ENCODE measurements at places on chromosomes 2 and 18. TPM values are rescaled to one million over a fixed set of nuclear protein-coding genes. Genes with fewer than 3 reads are reported as not detected.

The DLGAP1 gene
- 0.24 TPM for total RNA-seq

The SP110 gene
- 50.1 TPM for total RNA-seq

DNA sequence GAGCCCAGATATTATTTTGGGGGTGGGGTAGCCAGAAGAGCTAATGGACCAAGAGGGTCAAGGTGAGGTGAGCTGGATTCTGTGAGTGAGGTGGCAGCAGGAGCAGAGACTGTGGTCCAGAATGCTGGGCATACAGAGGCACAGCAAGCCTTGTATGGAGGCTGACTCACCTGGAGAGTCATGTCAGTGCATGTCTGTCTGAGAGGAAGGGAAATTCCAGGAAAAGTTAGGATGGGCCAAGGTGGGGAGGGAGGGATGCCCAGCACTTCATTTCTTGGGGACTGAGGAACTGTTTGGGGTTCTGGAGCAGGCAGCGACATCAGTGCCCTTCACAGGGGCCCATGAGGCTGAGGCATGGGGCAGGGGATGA is 21.1 kb downstream of the PER2 start:
- H3K27me3 ChIP-seq, result no peaks in the 10 kb centered on the region
- no peak overlapping the region for H3K27ac ChIP-seq
- peaks cover 35% of the 10 kb centered on the region for H3K36me3 ChIP-seq
- no peak overlapping the region for H3K4me3 ChIP-seq

DNA sequence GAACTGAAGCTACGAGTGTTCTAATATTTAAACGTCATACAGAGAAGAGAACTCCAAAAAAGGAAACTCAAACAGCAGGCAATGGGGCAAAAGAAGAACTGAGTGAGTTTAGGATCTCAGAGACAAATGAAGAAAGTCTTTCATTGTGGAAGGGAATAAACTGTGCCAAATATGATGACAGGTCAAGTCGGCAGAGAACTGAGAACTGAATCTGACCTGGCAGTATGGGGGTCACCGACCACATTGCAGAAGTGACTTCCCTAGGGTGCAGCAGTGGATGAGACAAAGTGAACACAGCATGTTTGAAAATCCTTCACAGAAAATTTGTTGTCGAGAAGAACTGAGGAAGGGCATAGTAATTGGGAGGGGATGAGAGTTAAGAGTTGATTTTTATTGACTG is 55.9 kb downstream of the TTC21B start:
- DNase-seq, result no peak
- H3K4me3 ChIP-seq, result no peak overlapping the region
- H3K27ac ChIP-seq, result no peak overlapping the region
- H3K4me1 ChIP-seq, result no peaks in the 10 kb centered on the region

GRCh38 chr2:7022492-7023385 is 105.5 kb downstream of the RNF144A start:
- H3K4me3 ChIP-seq, result no peak overlapping the region
- no peak for DNase-seq
- H3K27ac ChIP-seq, result peak overlapping the region; percentile 27
- peaks cover 16% of the 10 kb centered on the region for H3K36me3 ChIP-seq
- no peaks in the 10 kb centered on the region for H3K27me3 ChIP-seq

DNA sequence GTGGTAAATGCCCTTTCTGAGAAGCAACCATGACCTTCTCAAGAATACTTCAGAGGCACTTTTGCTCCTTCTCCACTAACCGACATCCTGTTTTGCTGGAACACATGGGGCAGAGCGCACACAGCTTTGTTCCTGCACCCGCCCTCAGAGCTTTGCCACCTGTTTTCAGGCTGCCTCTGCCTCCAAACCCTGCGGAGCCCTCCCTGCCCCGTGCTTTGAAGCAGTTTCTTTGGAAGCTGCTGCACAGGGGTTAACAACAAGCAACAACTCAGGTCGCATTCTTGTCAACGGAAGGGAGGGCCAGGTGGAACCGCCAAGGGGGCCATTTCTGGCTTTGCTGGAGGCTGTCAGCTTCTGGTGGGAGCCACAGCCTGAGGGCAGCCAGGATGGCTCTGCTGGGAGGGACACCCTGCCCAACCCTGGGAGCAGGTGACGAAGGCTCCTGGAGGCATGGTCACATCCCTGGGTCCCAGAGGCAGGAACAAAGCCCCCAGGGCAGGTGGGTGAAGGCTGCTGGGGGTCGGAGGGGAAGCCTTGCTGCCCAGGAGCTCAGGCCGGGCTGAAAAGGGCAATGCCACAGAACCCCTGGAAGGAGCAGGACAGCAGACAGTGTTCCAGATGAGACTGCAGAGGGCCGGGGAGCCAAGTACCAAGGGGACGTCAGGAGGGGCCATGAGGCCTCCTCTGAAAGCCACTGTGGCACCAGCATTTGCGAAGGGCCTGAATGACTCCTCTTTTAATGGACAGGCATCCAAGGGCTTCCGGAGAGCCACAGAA is 46.8 kb downstream of the MRPS5 start:
- no peaks in the 10 kb centered on the region for H3K36me3 ChIP-seq
- peak overlapping the region; percentile 100 for H3K27ac ChIP-seq
- peak overlapping the region; percentile 70 for H3K4me3 ChIP-seq
- peaks cover 81% of the 10 kb centered on the region for H3K4me1 ChIP-seq
- no peaks in the 10 kb centered on the region for H3K27me3 ChIP-seq

DNA sequence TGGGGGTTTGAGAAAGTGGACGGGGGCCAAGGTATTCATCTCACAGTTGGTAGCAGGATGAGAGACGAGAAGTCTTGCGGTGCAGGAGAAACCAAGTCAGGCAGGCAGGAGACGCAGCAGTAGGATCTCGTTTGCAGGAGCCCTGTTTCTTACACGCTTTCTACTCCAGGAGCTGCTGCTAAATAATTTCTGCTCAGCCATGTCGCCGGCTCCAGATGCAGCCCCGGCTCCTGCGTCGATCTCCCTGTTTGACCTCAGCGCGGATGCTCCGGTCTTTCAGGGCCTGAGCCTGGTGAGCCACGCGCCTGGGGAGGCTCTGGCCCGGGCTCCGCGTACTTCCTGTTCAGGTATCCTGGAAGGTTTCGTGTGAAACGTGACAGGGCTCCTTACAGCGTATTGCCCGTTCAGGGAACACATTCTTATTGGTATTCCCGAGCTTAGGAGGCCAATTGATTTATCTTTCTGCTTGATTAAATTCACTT is 494 bp downstream of the ANKZF1 start:
- H3K27ac ChIP-seq, result peak overlapping the region; percentile 96
- no peaks in the 10 kb centered on the region for H3K27me3 ChIP-seq

- H3K36me3 ChIP-seq, result no peaks in the 10 kb centered on the region
- no peaks in the 10 kb centered on the region for H3K27me3 ChIP-seq
- no peak overlapping the region for H3K27ac ChIP-seq
- no peak overlapping the region for H3K4me3 ChIP-seq
Observed at GRCh38 chr2:207296265-207296948, 130.7 kb upstream of the KLF7 start.

- no peak overlapping the region for H3K27ac ChIP-seq
- H3K4me3 ChIP-seq, result no peak overlapping the region
- no peak for DNase-seq
Observed at GRCh38 chr18:8656232-8656631, 47.0 kb downstream of the RAB12 start.

DNA sequence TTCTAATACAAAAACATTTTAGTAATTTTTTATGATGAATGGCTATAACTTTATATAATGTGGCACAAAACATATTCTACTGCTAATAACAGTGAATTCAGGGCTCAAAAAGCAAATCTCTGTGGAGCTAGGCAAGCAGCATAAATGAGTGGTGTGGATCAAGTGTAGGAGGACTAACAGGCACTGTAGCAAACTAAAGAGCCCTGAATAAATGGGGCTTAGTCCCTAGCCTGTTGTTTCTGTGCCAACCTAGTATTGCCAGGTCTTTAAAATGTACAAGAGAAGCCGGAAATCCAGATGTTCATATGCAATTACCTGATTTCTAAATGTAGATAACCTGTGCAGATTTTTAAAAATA is 18.5 kb downstream of the REL start:
- no peaks in the 10 kb centered on the region for H3K4me1 ChIP-seq
- H3K36me3 ChIP-seq, result peaks cover 52% of the 10 kb centered on the region
- no peak for DNase-seq
- H3K4me3 ChIP-seq, result no peak overlapping the region
- no peaks in the 10 kb centered on the region for H3K27me3 ChIP-seq

DNA sequence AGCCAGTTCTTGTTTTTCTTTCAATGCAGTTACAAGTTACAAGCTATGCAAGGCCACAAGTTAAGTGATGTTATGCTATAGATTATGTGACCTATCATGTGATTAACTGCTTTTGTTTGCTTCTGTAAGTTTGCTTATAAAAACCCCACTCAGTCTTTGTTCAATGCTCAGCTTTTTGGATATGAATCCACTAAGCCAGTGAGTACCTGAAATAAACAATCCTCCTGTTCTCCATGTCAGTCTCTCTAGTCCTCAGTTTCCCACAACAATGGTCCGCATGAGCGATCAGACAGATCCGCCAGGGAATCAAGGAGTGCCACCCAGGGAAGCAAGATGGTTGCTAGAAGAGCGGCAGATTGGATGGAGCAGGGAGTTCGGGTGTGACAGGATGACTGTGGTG is 30.7 kb upstream of the ZNF236 start:
- DNase-seq, result no peak
- no peaks in the 10 kb centered on the region for H3K4me1 ChIP-seq
- no peak overlapping the region for H3K4me3 ChIP-seq
- H3K27me3 ChIP-seq, result peaks cover 14% of the 10 kb centered on the region
- H3K27ac ChIP-seq, result no peak overlapping the region

All from thymus (tissue), 14 donors.